Bladder microvascular endothelial cell (primary cell): ENCODE measurements at places on chromosomes 7 and 10. TPM values are rescaled to one million over a fixed set of nuclear protein-coding genes. Genes with fewer than 3 reads are reported as not detected.

Gene IFIT1B
- not detected in 2 replicates for total RNA-seq

Gene LRIT1
- total RNA-seq, result not detected in 2 replicates

Gene GPR158
- under 0.01 TPM in 1 of 2 replicates, not detected in the other for total RNA-seq

Gene KNDC1
- under 0.01 TPM in 1 of 2 replicates, not detected in the other for total RNA-seq

Gene FOXP2
- total RNA-seq, result 0.32 and 8.6 TPM in 2 replicates

Gene OR13A1
- not detected in 2 replicates for total RNA-seq

Gene PILRA
- 0.06 and 0.16 TPM in 2 replicates for total RNA-seq

Gene GDF2
- not detected in 2 replicates for total RNA-seq

Gene CFAP70
- total RNA-seq, result 0.16 and 0.25 TPM in 2 replicates

Gene VSTM2A
- total RNA-seq, result not detected in 2 replicates

Gene STMP1
- 5.2 and 9.6 TPM in 2 replicates for total RNA-seq

Gene PVRIG
- total RNA-seq, result not detected in 2 replicates

Gene DPY19L1
- 40.0 and 63.1 TPM in 2 replicates for total RNA-seq

Gene TSPAN33
- under 0.01 TPM in 1 of 2 replicates, not detected in the other for total RNA-seq

Gene NANOS1
- 0.16 and 0.25 TPM in 2 replicates for total RNA-seq

Gene FRAT2
- 8.2 and 9.4 TPM in 2 replicates for total RNA-seq

Gene NKX6-2
- total RNA-seq, result not detected in 2 replicates

Gene ELN
- total RNA-seq, result 0.81 and 95.7 TPM in 2 replicates

Gene SUFU
- total RNA-seq, result 2.3 and 6.9 TPM in 2 replicates
